Stimulated activated CD4-positive, alpha-beta T cell treated with anti-CD3 and anti-CD28 coated beads, Interleukin-2, amount 100 ng/mL, for 24 hours (primary cell): ENCODE measurements at places on chromosomes 2 and 18.
A peak's percentile ranks its signal among the peaks of the same experiment; 100 is the strongest.

DNA sequence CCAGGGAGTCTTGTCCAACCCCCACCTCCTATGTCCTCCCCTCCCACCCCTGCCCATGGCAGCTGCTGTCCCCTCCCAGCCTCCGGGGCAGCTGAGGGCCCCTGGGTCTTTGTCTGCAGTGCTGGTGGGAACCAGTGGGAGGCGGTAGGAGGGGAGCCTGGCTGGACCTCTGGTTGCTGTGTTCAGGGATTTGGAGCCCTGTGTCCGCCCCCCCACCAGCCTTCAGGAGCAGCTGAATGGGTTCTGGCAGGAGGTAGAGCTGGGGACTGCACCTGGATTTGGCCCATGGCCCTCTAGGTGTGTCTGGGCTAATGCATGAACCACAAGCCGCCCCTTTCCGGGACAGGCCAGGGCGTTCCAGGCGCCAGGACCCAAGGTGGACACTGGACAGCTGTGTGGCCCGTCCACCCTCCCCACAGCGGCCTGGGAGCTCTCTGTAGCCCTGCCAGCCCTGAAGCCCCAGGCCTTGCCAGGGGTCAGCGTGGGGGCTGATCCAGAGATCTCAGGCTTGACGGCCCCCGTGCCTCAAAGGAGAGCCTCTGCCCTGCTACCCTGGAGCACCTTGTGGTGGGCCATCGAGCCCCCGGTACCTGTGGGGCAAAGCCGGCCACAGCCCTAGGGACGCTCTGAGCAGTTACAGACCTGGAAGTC is 25.4 kb downstream of the GPC1 start:
- no peak for DNase-seq

- DNase-seq = no peak
These were observed 34.0 kb downstream of the SH3RF3 start for GRCh38 chr2:109162999-109163398.

GRCh38 chr18:3538456-3538855 is 88.5 kb downstream of the TGIF1 start:
- no peak for DNase-seq

DNA sequence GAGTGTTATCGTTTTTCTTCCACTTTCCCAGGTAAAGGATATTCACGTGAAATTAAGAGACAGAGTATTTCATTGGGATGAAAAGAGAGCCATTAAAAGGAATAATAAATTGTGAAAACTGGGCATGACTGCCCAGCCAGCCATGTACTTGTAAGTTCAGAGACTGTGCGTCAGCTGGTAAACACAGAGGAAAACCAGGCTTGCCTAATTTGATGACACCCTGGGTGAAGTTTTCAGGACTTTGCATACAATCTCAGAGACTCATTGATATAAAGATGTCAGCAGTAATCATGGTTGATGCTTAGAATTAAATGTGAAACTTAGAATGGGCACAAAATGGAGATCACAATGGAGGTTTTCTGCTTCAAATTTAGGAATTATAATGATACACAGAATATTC is 153.5 kb upstream of the ZEB2 start:
- no peak for DNase-seq

GRCh38 chr2:10454505-10454904 is 6.4 kb upstream of the ODC1 start:
- DNase-seq = no peak

DNA sequence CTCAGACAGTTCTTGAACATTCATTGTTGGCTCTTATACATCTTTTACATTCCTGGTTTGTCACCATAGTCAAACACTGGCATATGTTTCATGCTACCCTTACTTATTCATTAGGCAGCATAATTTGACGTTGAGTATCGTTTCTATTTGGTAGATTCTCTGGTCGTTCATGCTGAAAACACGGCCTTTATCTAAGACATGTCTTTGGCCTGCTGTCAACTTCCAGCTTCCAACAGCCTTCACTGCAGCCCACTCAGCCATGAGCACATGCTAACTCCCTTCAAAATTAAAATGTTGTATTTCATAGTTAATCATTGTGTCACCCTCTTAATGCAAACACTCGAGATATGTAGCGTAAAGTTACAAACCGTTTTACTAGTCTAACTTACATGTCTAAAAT is 493.0 kb upstream of the NRP2 start:
- DNase-seq = no peak

DNA sequence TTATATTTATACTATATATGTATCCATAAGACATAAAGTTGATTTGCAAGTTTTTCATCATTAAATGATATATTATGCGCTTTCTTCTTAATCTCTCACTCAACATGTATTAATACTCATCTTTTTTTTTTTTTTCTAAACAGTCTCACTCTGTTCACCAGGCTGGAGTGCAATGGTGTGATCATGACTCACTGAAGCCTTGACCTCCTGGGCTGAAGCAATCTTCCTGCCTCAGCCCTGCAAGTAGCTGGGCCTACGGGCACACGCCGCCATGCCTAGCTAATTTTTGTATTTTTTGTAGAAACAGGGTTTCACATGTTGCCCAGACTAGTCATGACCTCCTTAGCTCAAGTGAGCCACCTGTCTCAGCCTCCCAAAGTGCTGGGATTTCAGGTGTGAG is 51.4 kb upstream of the MAP4K3 start:
- DNase-seq = no peak

- DNase-seq = no peak
These were observed 40.3 kb downstream of the LHCGR start for GRCh38 chr2:48715042-48715899.

- no peak for DNase-seq
These were observed 93.3 kb upstream of the NT5C1B start for GRCh38 chr2:18682681-18683080.

GRCh38 chr2:102114851-102115497 is 27.6 kb upstream of the IL1R1 start:
- DNase-seq = no peak

GRCh38 chr2:229695961-229696360 is 18.4 kb downstream of the DNER start:
- DNase-seq = no peak

- DNase-seq = no peak
These were observed 726.0 kb downstream of the ERBB4 start for GRCh38 chr2:211812587-211812986.

DNA sequence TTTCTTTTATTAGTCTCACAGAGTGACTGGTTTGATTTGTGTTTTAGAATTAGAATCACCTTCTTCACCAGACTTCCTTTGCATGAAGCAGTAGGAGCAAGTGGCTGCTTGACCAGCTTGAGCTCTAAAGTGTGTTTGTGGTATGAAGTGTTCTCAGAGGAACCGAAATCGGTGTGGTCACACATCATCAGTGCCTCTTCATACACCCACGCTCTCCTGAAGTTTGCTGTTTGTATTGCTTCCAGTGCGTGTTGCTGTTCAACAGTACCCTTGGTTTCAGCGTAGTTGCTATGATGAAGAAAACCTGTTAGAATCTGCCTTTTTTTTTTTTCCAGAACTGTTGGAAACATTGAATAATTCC is 77.9 kb downstream of the LIMS1 start:
- peak; percentile 54 for DNase-seq

- DNase-seq = no peak
These were observed 891.6 kb upstream of the ZEB2 start for GRCh38 chr2:145411493-145411892.

DNA sequence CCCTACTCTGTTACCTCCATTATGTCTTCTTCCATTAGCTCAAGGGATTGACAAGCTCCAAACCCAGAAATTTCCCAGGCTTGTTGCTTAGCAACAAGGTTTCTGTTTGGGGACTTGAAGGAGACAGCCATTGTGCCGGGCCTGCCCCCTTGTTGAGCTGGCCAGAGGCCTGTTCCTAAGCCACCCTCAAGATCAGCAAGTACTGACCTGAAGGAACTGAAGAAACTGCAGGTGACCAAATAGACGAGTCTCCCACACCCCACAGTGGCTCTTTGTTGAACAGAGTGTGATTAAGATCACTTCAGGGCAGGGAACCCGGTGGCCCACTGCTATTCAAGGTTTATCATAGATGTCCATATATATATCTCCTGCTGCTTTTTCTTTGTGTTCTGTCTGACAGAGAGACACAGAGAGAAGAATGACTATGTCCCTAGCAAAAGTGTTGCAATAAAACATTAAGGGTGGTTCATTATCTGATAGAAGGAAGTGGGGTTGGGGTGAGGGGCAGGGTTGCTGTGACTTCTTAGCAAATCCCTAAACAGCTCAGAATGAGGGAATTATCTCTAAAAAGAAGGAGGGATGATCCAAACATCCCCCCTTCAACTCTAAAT is 69.2 kb downstream of the RNF144A start:
- no peak for DNase-seq

- DNase-seq = no peak
These were observed 1023.4 kb upstream of the LRRTM1 start for GRCh38 chr2:81327911-81328310.

DNA sequence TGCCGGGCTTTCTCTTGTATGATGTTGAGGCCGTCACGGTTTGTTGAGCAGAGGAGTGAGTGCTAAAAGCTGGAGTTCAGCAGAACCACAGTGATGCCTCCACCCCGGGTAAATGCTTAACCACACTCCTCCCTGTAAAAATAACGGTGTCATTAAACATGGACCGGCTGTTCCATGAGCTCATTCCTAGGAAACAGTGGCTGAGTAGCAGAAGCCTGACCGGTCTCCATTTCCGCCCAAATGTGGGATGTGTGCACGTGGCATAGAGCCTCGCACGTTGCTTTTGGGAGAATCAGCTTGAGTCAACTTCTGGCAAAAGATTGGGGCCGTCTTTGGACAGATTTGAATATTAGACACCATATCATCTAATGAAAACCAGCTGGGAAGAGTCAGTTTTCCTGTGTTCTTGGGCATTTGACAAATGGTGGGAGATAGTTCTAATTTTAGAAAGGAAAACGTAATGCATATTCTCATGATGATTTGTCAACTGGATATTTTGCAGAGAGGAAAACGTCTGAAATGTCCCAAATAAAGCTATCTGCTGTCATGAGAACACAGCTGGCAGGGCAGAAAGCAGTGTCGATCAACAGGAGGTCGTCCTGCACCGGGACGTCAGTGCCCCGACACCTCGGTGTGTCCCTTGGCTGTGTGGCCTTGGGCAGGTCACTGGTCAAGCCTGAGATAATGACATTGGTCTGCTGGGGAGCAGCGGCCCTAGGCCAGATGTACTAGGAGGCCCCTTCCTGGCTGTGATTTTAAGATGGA is 42.4 kb downstream of the LRRFIP1 start:
- DNase-seq = no peak

DNA sequence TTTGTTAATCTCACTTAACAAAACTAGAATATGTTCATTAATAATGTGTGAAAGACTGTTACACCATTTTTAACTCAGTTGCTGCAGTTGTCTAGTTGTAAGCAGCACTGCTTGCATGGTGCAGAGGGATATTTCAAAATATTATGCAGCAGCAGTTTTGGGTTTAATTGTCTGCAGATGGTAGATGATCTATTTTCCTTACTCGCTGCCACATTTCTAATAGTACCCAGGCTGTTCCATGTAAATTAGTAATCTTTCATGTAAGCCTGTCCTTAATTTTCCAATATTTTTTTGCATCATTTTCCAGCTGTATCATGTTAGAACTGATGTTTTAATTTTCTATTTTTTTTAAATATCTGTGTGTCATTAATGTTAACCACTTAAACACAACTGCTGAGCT is 488.1 kb upstream of the RAB12 start:
- DNase-seq = no peak

GRCh38 chr2:9647884-9648283 is 17.1 kb upstream of the YWHAQ start:
- no peak for DNase-seq

DNA sequence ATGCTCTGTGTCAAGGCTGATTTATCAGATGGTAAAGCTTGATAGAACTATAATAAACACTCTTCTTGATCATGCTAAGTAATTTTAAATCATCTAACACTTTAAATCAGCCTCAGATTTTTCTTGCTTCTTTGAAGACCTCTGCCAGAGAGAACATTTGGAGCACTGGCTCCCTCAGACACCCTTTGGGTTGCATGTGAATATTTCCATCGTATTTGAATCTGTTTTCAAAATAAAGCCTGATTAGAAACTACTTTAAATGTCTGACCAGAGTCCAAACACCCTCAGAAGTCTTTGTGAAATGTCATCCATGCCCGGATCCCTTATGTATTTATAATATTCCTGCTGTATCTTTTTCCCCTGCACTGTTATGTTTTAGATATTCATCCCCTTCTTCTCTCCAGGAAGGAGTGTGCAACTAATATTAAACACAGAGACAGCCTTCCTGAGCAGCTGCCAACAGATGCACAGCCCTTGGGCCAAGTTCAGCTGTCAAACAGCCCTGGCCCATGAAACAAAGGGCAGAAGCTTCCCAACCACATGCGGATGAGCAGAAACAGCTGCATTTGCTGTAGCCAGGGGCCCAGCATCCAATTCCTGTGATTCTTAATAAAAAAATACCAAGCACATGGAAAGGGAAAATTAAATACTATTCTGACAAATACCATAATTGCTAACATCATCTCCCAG is 46.5 kb downstream of the DPP10 start:
- DNase-seq = no peak

DNA sequence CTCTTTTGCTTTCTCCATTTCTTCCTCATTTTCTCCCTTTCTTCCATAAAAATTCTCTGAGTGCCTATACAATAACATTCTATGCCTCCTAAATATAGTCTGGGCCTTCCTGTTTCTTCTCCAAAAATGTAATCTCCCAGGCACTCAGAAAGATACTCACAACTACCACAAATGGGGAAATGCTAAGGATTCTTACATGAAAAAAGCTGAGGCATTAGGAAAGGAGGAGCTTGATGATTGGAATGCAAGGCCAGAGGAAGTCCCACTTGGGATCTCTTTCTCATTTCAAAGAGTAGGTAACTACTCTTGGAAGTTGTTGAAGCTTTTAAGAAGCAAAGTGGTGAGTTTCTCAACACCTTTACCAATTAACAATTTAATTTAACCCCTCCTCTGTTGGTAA is 3.4 kb downstream of the VSNL1 start:
- DNase-seq = no peak

DNA sequence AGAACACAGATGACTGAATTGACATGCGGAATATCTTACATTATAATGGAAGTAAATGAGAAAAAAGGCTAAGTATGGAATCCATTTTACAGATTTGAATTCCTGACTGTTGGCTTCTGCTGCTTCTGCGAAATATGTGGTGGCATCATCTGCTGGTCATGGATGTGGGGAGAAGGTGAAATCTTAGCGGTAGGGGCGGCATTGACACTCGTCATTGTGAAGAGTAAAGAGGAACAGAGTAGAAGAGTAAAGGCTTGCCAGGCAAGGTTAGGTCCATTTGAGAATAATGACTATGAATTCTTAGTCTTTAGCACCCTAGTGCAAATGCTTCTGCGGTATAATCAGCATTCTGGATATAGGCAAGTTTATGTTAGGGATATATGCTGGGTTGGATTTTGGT is 32.4 kb downstream of the ACTR3 start:
- no peak for DNase-seq

- no peak for DNase-seq
These were observed 96.6 kb downstream of the NEDD4L start for GRCh38 chr18:58140387-58141325.

- DNase-seq = peak; percentile 19
These were observed 30.8 kb downstream of the C18orf54 start for GRCh38 chr18:54388203-54389142.

DNA sequence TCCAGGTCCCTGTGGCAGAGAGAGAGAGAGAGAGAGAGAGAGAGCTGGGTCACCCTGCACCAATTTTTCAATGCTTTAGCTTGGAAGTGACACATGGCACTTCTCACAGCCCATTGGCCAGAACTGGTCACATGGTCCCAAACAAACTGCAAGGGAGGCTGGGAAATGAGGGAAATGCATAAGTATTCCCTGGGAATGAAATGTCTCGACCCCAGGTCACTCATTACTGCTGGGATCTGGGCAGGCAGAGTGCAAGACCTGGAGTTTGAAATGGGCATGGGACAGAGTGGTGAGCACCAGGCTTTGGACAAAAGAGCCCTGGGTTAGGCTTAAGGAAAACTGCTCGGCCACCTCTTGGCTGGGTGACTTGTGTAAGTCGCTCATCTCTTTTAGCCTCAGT is 37.0 kb downstream of the SMAD7 start:
- no peak for DNase-seq
